ENCODE measurements at places on chromosomes 4 and X. TPM values are rescaled to one million over a fixed set of nuclear protein-coding genes. Genes with fewer than 3 reads are reported as not detected.

DNA sequence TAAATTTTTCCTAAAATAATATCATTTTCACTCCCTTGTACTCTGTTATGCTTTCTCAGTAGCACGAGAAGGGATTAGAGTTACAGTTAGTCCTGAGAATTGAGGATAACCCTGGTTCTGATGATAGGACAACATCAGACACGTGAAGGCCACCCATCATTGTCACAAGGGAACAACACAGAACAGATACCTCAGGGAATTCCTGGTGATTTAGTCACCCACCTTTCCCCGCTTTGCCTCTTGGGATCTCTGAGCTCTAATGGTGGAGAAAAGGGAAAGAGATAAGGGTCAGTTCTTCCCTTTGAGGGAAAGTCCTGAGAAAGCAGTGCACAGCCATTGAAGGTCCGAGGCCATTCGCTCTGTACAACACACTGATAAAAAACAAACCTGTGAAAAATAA, 112.3 kb upstream of the GALNT7 start:
- no peaks in the 10 kb centered on the region for H3K27me3 ChIP-seq
- H3K4me3 ChIP-seq = no peak overlapping the region
- peaks cover 5% of the 10 kb centered on the region for H3K4me1 ChIP-seq
- H3K27ac ChIP-seq = no peak overlapping the region
- H3K36me3 ChIP-seq = no peaks in the 10 kb centered on the region

- H3K4me3 ChIP-seq = no peak overlapping the region
- H3K36me3 ChIP-seq = no peaks in the 10 kb centered on the region
- DNase-seq = no peak
- H3K27me3 ChIP-seq = peaks cover 15% of the 10 kb centered on the region
Measured at GRCh38 chr4:3287972-3288570, 4.8 kb upstream of the RGS12 start.

Gene C4orf51
- total RNA-seq = not detected

GRCh38 chrX:2577844-2578466, 77.2 kb upstream of the DHRSX start:
- no peaks in the 10 kb centered on the region for H3K36me3 ChIP-seq
- DNase-seq = peak; percentile 28

DNA sequence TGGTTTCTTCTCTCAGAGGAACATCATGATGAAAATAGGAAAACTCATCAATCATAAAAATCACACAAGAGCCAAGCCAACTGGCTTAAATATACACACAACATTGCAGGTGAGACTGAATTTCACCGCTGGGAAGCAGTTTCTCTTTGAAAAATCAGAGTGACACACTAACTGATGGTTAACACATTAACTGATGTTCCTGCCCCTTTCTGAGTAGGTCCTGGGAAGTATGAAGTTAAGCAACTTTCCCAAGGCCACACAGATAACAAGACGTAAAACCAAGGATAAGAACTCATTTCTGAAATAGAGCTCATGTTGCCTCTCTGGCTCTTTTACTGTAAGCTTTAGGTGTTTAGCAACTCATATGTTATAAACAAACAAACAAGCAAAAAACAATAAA, 813.7 kb upstream of the HS3ST1 start:
- no peak overlapping the region for H3K27ac ChIP-seq
- H3K27me3 ChIP-seq = no peaks in the 10 kb centered on the region
- no peak for DNase-seq
- no peaks in the 10 kb centered on the region for H3K36me3 ChIP-seq
- peaks cover 18% of the 10 kb centered on the region for H3K4me1 ChIP-seq

Gene NCBP2L
- not detected for total RNA-seq

Gene NPFFR2
- 5.9 TPM for total RNA-seq

GRCh38 chr4:123449780-123450179, 53.2 kb downstream of the SPRY1 start:
- no peak overlapping the region for H3K27ac ChIP-seq
- H3K4me1 ChIP-seq = peaks cover 9% of the 10 kb centered on the region
- no peaks in the 10 kb centered on the region for H3K36me3 ChIP-seq

DNA sequence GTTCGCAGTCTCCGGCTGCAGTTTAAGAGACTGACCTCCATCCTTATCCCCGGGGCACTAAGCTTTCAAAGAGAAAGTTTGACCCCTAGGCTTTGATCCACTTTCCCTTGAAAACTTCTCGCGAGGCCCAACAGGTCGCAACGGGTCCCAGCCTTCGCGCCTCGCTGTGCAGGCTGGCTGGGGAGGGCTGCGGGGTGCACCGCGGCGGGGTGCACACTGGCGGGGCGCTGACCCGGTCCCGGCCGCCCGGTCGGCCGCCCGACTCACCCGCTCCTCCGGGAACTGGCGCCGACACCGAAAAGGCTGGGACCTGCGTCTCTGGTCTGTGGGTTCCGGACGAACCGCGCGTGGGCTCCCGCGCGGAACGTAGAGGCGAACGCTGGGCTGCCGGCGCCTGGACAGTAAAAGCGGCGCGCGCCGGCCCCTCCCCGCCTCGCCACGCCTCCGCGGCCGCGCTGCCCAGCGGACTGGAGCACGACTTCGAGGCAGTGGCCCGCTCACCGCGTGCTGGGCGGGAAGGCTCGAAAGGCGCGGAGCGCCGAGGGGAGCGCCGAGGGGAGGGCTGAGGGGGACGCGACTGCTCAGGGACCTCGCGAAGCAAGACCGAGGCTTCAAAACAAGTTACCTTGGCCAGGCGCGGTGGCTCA, at the start of gene TAF7L:
Gene TAF7L, minus strand, starts transcription at position 378 of the 647 bp plus-strand sequence. CDS start 3,791 bp downstream, outside the sequence.
- DNase-seq = peak; percentile 33
- peak within 1 kb of the TSS; percentile 34 for H3K4me3 ChIP-seq
- no peak within 1 kb of the TSS for H3K27ac ChIP-seq
- peaks cover 21% of the 10 kb centered on the region for H3K27me3 ChIP-seq

DNA sequence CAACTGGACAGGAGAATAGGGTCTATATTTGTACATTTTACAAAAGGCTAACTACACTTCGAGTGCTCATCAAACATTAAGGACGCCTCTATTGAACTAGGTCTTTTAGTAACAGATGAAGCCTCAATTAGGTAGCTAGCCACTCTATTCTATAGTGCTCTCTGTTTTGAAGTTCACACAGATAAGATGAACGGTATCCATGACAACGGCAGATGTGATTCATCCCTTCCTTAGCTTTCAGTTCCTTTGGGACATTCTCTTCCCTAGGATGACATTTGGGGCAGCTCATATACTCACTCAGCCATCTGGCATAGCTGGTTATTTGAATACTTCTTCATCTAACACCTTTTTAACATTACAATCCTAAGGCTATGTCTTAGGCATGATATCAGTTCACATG, 62.4 kb upstream of the WDFY3 start:
- no peak overlapping the region for H3K4me3 ChIP-seq
- no peaks in the 10 kb centered on the region for H3K4me1 ChIP-seq
- H3K27me3 ChIP-seq = no peaks in the 10 kb centered on the region
- H3K36me3 ChIP-seq = peaks cover 5% of the 10 kb centered on the region

- no peaks in the 10 kb centered on the region for H3K36me3 ChIP-seq
- H3K27ac ChIP-seq = no peak overlapping the region
- H3K4me3 ChIP-seq = no peak overlapping the region
- DNase-seq = no peak
Measured at GRCh38 chrX:111837197-111837596, 38.8 kb upstream of the TRPC5OS start.

DNA sequence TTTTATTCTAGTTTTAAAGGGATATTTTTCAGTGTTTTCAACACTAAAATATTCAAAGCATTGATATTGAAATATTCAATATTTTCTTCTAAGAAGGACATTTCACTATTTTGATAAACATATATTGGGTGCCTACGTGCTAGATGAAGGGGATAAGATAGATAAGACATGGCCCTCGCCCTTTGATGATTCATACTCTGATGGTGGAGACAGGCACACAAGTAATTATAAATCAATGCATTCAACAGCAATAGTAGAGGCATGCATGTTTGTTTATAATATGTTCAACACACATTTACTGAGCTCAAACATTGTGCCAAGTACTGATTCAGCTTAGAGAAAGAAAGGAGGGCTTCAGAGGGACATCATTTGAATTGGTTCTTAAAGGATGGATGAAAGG, 22.7 kb downstream of the TMEM47 start:
- H3K27me3 ChIP-seq = no peaks in the 10 kb centered on the region
- peaks cover 22% of the 10 kb centered on the region for H3K4me1 ChIP-seq
- no peak overlapping the region for H3K27ac ChIP-seq
- no peaks in the 10 kb centered on the region for H3K36me3 ChIP-seq
- no peak overlapping the region for H3K4me3 ChIP-seq
- DNase-seq = no peak

DNA sequence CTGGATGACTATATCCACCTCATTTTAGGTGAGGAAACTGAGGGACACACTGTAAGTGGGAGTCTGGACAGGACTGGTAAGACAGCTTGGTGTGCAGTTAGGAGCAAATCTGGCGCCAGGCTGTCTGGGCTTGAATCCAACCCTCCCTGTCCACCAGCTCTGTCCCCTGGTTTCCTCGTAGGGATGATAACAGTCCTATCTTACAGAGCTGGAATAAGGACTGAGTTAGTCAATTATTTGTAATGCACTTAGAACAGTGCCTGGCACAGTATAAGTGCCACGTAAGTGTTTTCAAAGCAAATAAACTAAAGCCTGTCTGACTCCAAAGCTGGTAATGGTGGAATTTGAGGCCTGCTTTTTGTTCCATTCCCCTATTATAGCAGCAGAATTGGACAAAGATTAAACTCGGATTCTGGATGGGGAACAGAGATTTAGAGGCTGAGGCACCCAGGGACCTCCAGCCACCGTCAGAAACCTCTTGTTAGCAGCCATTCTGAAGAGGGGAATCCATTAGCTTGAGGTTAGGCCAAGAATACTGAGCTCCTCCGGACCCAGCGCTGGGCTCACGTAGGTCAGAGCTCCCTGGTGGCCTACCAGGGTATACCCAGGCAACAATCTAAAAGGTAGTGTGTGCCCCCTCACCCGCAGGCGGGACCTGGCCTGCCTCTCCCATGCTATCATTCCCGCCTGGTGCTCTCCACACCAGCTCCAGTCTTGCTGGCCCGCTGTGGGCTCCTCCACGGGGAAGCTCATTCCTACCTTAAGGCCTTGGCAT, 102.1 kb downstream of the UCHL1 start:
- peak; percentile 85 for DNase-seq
- peaks cover 26% of the 10 kb centered on the region for H3K4me1 ChIP-seq
- peak overlapping the region; percentile 77 for H3K4me3 ChIP-seq
- no peaks in the 10 kb centered on the region for H3K36me3 ChIP-seq
- H3K27me3 ChIP-seq = peaks cover 74% of the 10 kb centered on the region
